Small intestine (tissue), 16 donors: ENCODE measurements at places on chromosomes 3 and 15.

DNA sequence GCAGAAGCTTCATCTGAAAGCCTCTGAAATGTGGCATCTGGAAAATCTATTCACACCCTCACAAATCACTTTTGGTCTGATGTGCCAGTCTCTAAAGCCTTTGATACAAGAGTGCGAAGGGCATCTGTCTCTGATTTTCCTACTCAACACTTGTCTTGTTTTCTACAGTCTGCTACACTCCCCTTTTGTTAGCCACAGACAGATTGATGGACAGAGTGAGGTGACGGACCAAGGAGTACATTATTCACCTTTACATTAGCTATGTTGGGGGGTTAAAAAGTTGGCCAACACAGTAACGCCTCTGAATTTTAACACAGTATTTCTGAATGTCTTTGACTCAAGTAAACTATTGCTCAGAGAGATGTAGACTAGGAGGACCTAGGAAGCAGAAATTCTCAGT lies 63.1 kb downstream of the TNIK start:
- DNase-seq: no peak

DNA sequence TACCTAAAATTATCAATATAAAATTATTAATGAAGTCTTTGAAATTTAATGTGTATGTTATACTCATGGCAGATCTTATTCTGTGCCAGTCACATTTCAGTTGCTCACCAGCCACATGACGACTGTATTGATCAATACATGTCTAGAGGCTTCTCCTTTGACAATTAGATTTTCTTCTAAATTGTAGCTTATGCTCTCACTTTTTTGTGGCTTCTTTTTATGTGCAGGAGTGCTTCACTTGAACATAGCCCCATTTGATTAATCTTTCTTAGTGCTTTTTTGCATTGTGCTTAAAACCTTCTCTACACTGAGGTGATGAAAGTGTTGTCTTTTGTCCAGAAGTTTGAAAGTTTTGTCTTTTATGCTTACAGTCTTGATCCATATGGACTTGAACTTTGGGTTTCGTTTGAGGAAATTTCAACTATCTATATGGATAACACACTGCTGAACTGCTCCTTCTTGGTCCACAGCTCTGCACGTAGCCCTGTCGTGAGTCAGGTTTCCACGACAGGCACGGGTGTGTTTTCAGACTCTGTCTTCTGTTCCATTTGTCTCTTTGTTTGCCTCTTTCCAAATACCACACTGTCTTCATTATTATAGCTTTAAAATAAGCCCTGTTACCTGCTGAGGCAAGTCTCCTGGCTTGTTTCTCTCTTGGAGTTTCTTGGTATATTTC lies 393.9 kb upstream of the CFAP20DC start:
- DNase-seq: no peak

- peak; percentile 79 for DNase-seq
These were observed 234.9 kb downstream of the NEK10 start for GRCh38 chr3:27134171-27134796.

DNA sequence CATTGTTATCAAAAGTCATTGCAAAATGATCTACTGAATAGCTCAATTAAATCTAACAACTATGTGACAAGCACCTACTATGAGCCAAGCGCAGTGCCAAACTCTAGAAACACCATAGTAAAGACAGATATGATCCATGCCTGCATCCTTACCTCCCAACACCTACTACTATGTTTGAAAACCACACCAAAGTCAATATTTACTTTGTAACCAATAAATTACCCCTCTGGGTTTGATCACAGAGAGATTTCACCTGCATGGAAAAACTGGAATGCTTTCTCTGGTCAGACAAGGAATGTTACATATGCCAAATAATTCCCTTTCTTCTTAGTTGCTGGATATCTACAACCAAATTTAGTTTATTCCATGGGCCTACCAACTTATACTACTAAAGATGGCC lies 422.2 kb downstream of the FHIT start:
- no peak for DNase-seq

- no peak for DNase-seq
These were observed 41.9 kb downstream of the SLC6A1 start for GRCh38 chr3:11034309-11034985.

- DNase-seq: no peak
These were observed 44.7 kb upstream of the INO80 start for GRCh38 chr15:41160639-41161315.

- no peak for DNase-seq
These were observed 183.3 kb downstream of the NSUN3 start for GRCh38 chr3:94246171-94246570.

- DNase-seq: peak; percentile 70
These were observed 17.2 kb downstream of the RAD18 start for GRCh38 chr3:8945890-8946600.

- no peak for DNase-seq
These were observed 12.3 kb upstream of the FETUB start for GRCh38 chr3:186627852-186628414.

DNA sequence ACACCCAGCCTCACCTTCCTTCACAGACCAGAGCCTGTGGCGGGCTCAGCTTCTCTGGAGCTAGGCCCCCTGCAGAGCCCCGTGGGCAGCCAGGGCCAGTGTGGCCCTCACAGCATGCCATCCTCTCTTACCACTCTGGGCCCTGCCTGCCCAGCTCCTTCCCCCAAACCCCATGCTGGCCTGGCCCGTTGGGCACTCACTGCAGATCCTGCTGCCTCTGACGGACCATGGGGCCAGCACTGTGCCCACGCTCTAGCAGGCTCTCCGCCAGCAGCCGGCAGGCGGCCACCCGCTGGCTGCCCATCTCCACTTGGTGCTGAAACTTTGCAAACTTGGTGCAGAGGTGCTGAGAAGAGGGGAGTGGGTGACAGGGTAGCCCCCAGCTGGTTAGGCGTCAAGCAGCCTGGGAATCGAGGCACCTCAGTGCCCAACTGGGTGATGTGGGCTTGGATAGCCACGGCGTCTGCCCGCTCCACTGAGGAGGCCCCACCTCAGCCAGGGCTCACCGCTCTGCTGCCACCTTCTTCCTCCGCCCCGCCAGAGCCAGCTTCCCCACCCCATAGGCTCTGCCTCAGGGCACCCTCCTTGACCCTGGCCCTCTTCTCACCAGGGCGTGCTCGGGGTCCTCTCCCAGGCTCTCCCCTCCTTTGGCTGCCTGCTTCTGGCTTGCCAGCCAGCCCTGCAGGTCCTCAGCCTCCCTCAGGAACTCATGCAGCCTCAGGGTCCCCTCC lies 22.5 kb downstream of the SPTBN5 start:
- DNase-seq: no peak

GRCh38 chr15:45499426-45499825 lies 23.1 kb downstream of the SLC30A4 start:
- DNase-seq: no peak

GRCh38 chr3:45283471-45283870 lies 57.4 kb upstream of the TMEM158 start:
- no peak for DNase-seq

DNA sequence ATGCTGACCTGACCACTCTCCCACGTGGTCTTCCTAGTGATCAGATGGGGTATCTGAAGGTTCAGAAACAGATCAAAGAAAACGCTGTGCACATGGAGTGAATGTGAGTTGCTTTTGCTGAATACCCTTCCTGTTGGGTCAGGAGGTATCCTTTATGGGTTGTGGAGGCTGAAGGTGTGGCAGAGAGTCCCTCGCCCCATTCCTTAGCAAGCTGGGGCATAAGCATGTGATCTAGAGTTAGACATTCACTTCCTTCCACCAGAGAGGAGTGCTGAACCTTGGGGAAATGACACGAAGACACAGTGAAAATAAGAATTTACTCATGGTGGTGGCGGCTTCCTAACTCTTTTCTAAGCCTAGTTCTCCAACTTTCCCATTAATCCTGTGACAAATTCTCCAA lies 27.8 kb upstream of the SPTBN5 start:
- DNase-seq: peak; percentile 26

GRCh38 chr15:60381148-60381788 lies 16.5 kb downstream of the ANXA2 start:
- no peak for DNase-seq

- no peak for DNase-seq
These were observed 447.7 kb downstream of the GABRG3 start for GRCh38 chr15:27418726-27419125.

- DNase-seq: no peak
These were observed 89.8 kb downstream of the CADPS start for GRCh38 chr3:62785384-62785783.

DNA sequence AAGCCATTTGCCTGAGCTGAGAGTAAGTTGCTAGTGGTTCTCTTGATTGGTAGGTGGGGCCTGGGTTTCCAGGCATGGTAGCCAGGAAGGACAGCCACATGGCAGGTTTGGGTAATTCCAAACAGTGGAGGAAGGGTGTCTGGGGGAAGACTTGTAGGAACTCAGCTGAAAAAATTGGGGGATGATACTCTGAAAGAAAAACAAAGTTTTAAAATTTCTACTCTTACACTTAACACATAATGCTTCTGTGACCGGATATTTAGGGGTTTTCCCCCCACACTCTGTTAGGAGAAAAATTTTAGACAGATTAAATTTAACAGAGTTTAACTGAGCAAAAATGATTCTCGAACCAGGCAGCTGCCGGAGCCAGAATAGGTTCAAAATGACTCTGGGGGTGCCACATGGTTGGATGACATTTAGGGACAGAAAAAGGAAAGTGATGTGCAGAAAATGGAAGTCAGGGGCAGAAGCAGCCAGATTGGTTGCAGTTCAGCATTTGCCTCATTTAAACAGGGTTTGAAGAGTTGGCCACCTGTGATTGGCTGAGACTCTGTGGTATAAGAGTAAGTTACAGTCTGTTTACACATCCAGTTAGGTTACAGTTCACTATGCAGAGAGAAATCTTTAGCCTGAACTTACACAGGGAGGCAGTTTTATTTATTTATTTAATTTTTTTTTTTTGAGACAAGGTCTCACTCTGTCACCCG lies 8.1 kb downstream of the B2M start:
- DNase-seq: no peak

DNA sequence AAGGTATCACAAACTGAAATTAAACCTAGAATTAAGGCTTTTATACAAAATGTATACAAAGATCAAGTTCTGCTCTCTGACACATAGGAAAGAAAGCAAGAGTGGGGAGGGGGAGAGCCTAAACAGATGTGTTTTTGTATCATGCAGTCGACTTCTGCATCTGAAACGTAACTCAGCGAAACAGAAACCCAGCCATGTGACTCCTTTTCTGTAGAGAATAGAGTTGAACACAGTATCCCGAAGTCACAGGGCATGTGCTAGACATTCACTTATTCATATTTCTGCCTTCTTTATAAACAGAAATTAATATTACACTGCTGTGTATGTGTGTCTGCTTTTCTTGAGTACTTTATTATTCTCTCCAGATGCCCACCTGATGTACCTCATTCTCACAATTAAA lies 121.0 kb downstream of the PDZRN3 start:
- peak; percentile 46 for DNase-seq

- no peak for DNase-seq
These were observed at the start of gene RASGRF1 for GRCh38 chr15:79090487-79091203. RASGRF1 (minus strand) TSS chr15:79090780; CDS start chr15:79090498, 282 bp downstream.

DNA sequence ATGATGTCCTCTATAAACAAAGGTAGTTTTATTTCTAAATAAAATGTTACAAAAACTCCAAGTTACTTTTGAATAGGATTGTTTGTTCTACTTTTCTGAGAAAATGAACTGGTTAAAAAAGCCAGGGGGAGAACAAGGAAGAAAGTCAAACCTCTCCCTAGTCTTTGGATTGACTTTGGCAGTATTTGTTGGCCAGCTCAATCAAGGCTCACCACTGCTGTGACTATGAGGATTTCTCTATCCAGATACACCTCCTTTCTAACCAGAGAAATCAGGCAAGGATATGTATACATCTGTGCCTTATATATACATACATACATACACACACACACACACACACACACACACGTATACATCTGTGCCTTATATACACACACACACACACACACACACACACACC lies 107.8 kb downstream of the FEZF2 start:
- DNase-seq: no peak

DNA sequence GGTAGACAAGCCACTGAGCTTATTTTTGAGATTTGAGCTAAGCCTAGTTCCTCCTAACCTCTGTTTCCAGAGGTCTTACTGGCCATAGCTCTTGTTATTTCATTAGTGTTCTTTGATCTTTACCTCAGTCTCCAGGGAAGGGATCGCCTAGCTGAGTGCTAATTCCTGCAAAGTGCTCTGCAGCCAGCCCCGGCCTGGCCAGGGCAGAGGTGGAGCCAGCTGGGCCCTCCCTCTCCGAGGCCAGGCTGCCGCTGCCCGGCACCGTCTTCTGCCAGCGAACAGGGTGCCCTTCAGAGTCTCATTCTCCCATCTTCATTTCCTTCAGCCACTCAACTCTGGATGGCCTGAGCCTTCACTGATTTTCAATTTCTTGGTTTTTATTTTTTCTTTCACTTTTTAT lies 19.7 kb downstream of the FAN1 start:
- DNase-seq: no peak

DNA sequence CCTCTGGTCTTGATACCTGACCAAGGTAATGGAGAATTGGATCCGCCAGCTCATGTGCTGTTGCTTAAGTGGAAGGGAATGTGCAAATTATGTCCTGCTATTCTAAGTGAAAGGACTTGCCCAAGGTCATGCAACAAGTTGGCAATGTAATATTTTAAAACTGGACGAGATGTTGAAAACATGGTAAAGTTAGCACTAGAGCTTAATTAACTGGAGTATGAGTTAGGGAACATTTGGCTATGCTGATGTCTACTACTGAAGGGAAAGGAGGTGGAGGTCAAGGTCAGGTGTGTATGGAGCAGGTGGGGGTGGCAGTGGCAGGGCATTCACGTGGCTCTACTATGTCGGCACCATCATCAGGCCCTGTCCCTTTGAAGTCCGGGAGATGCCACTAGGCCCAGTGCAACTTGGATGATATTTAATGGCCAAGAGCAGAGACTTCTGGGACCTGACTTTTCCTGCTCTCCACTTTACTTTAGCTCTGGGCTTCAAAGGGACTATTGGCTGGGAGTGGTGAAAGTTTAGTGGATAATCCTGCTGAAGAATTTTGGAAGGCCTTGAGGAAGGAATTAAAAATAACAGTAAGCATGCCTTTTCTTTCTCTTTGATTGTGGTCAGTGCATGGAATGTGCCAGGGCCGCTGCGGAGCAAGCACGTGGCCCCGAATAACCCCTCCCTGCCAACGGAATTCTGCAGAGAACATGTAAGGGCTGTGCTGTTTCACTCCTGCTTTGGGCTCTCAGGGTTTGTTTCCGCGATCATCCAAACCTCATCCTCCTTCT lies 14.9 kb downstream of the SMAD3 start:
- DNase-seq: no peak

GRCh38 chr15:80175436-80175835 lies 22.6 kb downstream of the FAH start:
- DNase-seq: no peak

GRCh38 chr15:64105113-64105704 lies 9.4 kb downstream of the SNX1 start:
- peak; percentile 14 for DNase-seq

- no peak for DNase-seq
These were observed 380.7 kb downstream of the ERC2 start for GRCh38 chr3:56087451-56088053.

- DNase-seq: no peak
These were observed 62.2 kb upstream of the MRPS22 start for GRCh38 chr3:139281522-139282196.

- DNase-seq: no peak
These were observed 1144.2 kb downstream of the ROBO2 start for GRCh38 chr3:78183906-78184599.
